ENCODE measurements at places on chromosomes 7 and 10.

GRCh38 chr10:86063341-86063740, 303.3 kb downstream of the GRID1 start:
- DNase-seq, result no peak

GRCh38 chr7:144709066-144709465, 126.8 kb downstream of the TPK1 start:
- DNase-seq, result no peak

DNA sequence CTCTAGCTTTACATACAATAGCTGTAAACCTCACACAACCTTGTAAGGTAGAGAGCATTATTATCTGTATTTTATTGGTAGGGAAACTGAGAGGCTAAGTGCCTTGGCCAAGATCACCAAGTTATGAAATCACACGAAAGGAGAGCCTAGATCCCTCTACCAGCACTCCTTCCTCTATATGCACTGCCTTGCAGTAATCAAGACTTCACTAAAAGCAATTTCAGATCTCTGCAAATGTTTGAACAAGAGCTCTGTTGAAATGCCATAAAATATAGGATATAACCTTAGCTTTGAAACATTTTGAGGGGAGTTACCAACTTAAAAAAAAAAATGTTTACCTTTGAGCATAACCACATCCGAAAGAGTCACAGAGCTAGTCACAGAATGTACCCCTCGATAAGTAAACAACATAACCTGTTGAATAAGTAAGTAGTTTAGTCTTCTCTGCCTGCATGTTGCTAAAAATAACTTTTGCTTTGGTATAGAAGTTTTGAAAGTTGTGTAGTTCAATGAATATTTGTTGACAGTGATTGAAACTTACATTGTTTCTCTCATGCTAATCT, 709.4 kb downstream of the AUTS2 start:
- DNase-seq, result no peak

- DNase-seq, result no peak
These were observed 6.1 kb downstream of the RASSF4 start for GRCh38 chr10:44965651-44966097.

GRCh38 chr7:156753630-156754029, 113.1 kb downstream of the RNF32 start:
- no peak for DNase-seq

- DNase-seq, result no peak
These were observed 77.3 kb upstream of the GTF2IRD1 start for GRCh38 chr7:74376256-74377036.

- DNase-seq, result no peak
These were observed 134.9 kb upstream of the RSU1 start for GRCh38 chr10:16952080-16952479.

All from activated CD4-positive, alpha-beta T cell treated with anti-CD3 and anti-CD28 coated beads for 4 hours (primary cell).